ENCODE measurements at places on chromosomes 5 and 9. TPM values are rescaled to one million over a fixed set of nuclear protein-coding genes. Genes with fewer than 3 reads are reported as not detected.

PCDHA1 gene
- 6.6 TPM for total RNA-seq

SLCO6A1 gene
- total RNA-seq, result 0.25 TPM

TESK1 gene
- 12.5 TPM for total RNA-seq

FAM169A gene
- total RNA-seq, result 55.1 TPM

MYOT gene
- not detected for total RNA-seq

DMAC1 gene
- total RNA-seq, result 19.7 TPM

RASEF gene
- 0.25 TPM for total RNA-seq

Data from temporal lobe (tissue), 4 donors.